NCI-H1436 treated with DMSO at 0.1 percent for 48 hours (cell line): ENCODE measurements at places on chromosomes 1 and 21.
A peak's percentile ranks its signal among the peaks of the same experiment; 100 is the strongest.

DNA sequence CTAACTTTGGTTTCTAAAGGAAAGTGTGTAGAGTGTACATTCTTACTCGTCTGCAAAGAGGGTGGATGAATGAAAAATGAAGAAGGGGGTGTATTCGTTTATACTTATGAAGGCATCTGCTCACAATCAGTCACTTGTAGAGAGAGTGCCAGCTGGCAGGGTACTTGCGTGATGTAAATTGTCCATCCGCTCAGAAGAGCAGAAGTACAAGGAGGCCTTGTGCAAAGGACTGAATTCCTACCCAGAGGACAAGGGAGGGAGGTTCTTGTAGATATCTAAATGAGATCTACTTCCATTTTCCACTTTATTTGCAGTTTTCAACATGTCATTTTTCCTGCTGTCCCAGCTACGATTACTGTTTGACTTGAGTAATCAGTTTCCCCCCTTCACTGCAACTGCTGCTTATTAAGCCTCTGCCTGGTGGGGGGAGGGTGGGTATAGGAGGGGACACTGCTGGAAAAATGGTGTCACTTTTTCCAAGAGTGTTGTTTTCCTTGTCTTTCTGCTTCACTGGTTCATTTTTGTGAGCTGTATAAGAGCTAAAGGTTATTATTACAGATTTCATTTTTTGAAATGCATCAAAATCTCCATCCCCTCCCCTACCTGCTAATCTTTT is 67.3 kb downstream of the LAMC1 start:
- DNase-seq = no peak

DNA sequence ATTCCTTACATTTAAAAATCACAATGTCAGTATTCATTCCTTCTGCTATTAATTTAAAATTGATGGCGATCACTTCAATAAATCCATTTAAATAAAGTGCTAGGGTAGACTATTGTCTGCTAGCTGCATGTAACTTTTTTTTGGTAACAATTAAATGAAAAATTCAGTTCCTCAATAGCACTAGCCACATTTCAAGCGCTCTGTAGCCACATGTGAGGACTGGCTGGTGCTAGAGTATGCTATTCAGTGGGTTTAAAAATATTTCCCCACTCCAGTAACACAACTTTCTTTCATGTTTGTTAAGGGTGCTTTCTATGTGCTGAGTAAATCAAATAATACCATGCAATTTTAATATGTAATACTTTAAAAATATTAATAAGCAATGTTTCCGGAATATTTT is 108.2 kb downstream of the LTN1 start:
- DNase-seq = no peak

- DNase-seq = no peak
These were observed 19.7 kb upstream of the DIPK1A start for GRCh38 chr1:92980732-92981647.

GRCh38 chr21:31136891-31137290 is 98.6 kb upstream of the KRTAP19-8 start:
- no peak for DNase-seq

DNA sequence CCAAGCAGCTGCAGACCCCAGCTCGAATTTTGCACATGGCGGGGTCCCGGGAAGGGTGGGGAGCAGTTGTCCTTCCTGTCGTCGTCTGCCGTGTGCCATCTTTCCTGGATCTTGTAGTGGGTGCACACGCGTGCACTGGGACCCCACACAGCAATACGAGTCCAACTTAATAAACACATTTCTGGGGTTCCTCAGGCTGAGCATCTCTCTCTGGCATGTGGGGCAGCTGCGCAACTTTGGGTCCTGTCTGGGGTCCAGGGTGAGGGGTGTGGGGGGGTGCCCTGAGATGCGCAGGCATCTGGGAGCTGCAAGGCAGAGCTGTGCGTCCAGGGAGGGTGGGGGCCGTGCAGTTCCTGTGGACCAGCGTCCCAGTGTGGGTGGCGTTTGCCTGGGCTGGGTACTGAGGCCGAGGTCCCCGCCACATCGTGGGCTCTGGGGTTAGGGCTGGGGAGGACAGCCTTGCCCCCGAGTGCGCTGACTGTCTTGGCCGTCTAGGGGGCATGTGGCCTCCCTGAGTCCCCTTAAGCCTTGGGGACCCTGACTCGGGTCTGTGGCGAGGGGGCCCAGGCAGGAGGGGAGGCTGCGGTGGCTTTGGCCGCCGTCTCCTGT is 652 bp upstream of the PLEKHN1 start:
- no peak for DNase-seq

- no peak for DNase-seq
These were observed 6.8 kb upstream of the AADACL3 start for GRCh38 chr1:12709091-12709491.

DNA sequence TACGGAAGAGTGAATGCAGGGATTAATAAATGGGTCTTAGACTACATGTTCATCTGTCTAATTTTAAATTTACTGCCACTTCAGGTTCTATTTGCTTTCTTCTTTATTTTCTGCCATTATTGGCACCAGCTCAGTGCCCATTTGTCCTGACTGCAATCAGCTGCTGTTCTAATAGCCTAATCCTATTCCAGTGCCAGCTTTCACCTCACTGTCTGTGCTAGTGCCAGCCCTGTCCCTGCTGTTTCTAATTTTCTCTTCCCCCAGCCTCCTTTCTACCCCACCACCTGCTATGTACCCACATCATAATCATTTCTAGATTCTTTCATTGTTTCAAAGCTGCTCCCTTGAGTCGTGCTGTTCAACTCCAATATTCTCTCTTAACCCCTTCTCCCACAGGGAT is 86.4 kb downstream of the KCNK1 start:
- peak; percentile 62 for DNase-seq

DNA sequence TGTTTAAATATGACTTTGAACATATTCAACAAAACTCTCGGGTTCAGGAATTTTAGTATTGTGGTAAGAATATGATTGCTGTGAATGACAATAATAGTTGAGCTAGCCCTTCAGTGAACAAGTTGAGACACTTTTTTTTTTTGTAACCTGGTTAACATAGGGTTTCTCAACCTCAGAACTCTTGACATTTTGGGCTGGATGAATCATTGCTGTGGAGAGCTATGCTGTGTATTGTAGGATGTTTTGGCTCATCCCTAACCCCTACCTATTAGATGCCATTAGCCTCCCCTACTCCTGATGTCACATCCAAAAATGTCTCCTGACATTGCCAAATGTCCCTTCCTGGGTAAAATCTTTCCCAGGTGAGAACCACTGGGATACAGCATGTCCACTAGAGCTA is 113.7 kb downstream of the RUNX1 start:
- DNase-seq = no peak

DNA sequence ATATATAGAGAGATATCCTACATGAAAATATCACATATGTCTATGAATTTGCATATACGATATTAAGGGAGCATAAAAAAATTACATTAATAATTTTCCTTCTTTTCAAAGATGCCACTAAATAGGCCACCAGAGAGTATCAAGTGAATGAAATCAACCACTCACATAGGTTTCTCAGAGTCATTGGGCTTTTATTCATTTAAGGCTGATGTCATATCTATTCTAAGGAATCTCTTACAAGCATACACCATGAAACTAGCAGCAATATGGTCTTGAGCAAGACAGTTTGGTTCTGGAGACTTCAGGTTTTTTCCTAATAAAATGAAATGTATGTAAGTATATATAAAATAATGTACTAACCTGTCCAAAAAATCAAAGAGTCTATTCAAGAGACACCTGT is 420.4 kb downstream of the PLA2G4A start:
- DNase-seq = no peak

DNA sequence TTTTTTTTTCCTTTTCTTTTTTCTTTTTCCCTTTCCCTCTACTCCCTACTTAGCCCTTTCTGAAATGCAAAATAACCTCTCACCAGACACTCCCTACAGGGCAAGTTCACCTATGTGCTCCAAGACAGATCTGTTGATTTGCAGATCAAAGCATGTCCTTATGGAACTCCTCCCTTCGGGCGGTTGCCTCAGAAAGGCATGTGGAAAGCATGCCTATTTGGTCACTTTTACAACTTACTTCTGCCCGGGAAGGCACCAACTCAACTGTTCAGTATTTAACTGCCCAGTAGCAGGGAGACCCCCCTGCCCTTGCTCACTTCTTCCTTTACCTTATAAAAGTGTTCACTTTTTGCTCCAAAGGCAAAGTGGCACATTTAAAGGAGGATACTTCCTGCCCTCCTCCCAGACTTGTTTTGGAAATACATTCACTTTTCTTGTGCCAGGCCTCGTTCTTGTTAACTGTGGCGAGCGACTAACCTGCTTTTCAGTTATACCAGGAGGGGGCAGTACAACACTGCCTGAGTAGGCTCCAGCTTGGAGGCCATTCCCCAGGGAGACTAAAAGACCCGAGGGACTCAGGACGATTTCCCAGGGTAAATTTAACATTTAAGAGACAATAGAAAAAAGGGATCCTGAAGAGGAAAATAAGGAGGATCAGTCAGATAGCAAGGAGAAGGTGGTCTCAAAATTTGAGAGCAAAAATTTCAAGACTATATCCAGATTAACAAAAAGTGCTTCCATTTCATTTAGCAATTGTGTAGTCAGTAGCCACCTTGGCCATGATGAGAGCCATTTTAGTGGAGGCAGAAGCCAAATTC is 12.3 kb upstream of the SLAMF7 start:
- DNase-seq = no peak

DNA sequence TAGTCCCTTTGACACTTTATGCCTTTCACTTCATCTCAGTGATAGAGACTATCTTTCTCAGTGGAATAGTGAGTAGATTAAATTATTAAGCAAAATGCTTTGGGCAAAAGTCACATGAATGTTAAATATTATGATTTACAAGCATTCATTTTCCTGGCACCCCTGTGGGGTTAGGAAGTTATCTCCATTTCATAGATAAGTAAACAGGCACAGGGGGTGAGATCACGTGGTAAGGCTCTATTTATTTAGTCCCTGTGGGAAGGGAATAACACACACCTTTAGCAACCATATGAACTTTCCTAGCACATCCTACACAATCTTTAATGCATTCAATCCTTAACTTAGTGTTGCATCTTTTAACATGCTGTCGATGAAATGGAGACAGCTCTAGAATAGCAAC is 12.3 kb downstream of the PSMB2 start:
- no peak for DNase-seq

DNA sequence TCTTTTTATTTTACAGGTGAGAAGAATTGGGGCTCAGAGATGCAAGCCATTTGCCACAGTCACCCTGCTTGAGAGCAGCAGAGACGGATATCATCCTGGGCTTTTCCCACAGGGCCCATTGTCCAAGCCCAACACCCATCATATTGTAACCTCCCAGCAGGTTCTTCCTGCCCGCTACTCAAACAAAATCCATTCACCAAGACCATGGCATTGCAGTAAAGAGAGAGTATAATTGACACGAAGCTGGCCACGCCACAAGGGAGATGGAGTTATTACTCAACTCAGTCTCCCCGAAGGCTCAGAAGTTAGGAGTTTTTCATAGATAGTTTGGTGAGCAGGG is 60.9 kb upstream of the KLHDC7A start:
- DNase-seq = no peak

DNA sequence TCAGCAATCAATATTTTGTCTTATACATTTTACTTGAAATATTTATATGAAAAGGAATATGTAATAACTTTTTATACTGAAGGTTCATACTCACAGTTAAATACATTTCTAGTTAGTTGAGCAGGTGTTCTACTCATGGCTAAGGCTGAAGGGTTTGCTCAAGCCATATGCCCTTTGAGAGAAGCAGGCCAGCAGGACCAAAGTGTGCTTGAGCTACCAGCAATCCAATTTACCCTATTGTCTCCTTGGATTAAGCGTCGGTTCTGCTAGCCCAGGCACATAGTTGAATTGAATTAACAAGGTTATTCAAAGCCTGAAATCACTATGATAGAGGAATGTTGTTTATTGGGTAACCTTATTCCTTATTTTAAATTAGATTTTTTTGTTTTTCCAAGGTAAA is 151.5 kb upstream of the BACE2 start:
- DNase-seq = no peak
